ENCODE measurements at places on chromosomes 4 and X.

- no peak for DNase-seq
Observed at GRCh38 chr4:101695176-101695575, 95.4 kb upstream of the BANK1 start.

GRCh38 chrX:13265111-13265510 is 54.7 kb downstream of the ATXN3L start:
- DNase-seq, result no peak

DNA sequence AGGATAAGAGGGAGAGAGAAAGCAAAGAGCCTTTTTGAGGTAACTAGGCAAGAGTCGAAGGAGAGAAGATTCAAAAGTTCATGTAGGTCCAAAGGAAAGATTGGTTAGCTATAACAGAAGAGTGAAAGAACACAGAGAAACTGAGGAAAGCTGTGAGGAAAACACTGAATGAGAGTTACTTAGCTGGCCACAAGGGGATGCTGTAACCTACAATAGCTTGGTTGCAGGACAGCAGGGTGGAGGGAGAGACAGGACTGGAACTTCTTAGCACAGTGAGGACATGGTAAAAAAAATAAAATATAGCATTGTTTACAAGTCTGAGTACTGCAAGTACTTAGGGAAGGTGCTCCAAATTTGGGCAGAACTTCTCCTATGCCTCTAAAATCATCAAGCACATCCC is 48.3 kb downstream of the RAI2 start:
- no peak for DNase-seq

DNA sequence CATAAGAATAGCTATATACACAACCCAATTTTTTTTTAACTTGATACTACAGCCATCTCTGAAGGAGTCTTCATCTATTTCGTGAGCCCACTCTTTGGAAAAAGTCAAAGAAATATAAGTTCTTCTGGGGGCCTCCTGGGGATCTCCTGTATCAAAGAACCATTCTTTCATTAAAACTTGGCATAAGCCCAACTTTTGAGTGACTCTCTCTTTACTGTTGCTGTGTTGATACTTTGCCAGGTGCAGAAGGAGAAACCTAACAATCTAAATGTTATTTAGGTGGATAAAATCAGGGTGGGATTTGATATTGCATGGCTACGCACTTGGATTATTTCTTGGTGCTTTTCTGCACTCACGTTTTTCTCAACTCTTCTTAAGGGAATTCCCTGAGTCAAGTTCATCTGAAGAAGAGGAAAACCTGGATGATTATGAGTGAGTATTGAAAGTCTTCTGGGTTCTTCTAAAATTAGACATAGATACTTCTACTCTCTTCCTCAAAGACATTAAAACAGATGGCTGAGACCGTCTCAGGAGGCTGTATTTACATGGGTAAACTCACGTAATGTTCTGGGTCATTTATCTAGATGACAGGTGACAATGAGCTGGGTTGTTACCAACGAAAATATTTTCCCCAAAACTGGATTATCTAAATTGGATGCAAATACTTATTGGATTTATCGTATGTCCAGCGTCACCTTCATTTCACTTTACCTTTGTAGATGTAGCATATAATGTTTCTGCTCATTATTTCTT is 25.2 kb downstream of the BMX start:
- DNase-seq, result no peak

DNA sequence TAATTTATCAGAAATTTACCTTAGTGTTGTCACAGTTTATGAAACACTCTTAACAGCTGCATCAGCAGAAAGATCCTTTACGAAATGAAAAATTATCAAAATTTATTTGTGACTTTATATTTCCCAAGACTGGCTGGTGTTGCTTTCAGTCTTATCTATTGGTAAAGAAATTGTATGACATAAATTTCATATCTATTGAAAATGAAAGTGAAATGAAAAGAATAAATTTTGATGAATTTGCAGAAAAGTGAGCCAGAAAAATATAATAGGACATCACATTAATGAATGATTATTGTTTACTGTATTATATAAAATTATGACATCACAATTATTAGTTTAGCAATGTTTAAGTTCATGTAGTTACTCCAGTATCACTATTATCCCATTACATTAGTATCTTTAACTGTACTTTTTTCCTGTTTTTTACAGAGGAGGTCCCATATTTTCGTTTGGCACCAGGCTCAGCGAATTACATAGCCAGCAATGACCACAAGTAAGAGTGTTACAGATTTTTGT is 13.2 kb upstream of the TMEM165 start:
- no peak for DNase-seq

- no peak for DNase-seq
Observed at GRCh38 chrX:23504895-23505294, 162.4 kb upstream of the PRDX4 start.

- DNase-seq, result no peak
Observed at GRCh38 chr4:86565651-86566050, 28.5 kb upstream of the PTPN13 start.

GRCh38 chrX:28835991-28836390 is 248.7 kb downstream of the IL1RAPL1 start:
- DNase-seq, result no peak

GRCh38 chr4:20698382-20698781 is 1.9 kb upstream of the PACRGL start:
- DNase-seq, result no peak

- DNase-seq, result no peak
Observed at GRCh38 chr4:179582164-179582905, 2140.1 kb upstream of the AGA start.

- no peak for DNase-seq
Observed at GRCh38 chr4:108333353-108333942, 164.7 kb upstream of the LEF1 start.

DNA sequence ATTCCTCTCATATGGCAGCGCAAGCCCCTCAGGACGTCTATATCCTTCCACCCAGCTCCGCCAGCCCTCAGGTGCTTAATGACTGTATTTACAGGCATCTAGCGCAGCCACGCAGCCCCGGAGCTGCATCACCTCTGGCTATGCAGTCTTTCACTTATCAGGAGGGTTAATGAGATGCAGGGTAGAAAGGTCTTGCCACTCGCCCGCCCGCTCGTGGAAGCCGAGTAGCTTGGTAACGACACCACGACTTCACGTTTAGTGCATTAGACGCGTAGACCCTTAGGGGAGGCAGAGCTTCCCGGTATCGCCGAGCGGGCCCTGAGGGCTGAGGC is 1.5 kb upstream of the SLC16A2 start:
- DNase-seq, result no peak

GRCh38 chr4:11790230-11790629 is 361.5 kb upstream of the HS3ST1 start:
- no peak for DNase-seq

- DNase-seq, result peak; percentile 7
Observed at GRCh38 chrX:108537005-108537404, 97.4 kb downstream of the COL4A5 start.

DNA sequence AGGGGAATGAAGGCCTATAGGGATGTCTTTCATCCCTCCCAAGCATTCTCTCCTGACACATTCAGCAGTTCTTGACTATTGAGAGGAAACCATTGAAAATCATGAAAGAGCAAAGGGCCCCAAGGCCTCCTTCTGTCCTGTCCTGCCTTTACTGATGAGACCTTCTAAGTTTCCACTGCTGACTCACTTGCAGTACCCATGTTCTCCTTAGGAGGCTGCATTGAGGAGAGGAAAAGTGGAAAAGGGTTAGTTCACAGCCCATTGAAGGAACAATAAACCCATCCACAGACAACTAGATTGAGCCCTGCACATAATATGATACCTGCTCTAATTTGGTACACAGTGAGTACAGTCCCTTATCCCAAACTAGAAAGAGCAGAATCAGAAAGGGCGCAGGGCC is 115.1 kb upstream of the PNPLA4 start:
- no peak for DNase-seq

- DNase-seq, result no peak
Observed at GRCh38 chrX:71256856-71257255, 2.9 kb upstream of the ZMYM3 start.

DNA sequence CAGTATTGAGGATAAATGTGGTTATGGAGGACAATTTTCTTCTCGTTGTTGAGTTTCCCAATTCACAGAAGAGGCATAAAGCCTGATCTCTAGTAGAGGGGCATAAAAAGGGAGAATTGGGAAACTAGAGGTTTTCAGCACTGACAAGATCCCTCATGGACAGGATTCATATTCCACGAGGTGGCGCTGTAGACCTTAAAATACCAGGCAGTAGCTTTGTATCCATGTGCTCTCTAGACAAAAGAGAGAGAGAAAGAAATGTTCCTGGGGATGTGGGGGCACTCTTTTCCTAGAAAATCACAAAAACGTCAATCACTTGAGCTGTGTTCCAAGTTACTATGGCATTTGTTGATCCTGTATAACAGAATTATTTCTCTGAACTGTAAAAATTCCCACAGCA is 128.3 kb downstream of the MAGEE1 start:
- DNase-seq, result no peak

- DNase-seq, result no peak
Observed at GRCh38 chr4:120316416-120316815, 249.8 kb upstream of the MAD2L1 start.

- DNase-seq, result no peak
Observed at GRCh38 chrX:106874075-106874474, 29.1 kb downstream of the RIPPLY1 start.
